ENCODE measurements at places on chromosomes 2 and 18. TPM values are rescaled to one million over a fixed set of nuclear protein-coding genes. Genes with fewer than 3 reads are reported as not detected.

DNA sequence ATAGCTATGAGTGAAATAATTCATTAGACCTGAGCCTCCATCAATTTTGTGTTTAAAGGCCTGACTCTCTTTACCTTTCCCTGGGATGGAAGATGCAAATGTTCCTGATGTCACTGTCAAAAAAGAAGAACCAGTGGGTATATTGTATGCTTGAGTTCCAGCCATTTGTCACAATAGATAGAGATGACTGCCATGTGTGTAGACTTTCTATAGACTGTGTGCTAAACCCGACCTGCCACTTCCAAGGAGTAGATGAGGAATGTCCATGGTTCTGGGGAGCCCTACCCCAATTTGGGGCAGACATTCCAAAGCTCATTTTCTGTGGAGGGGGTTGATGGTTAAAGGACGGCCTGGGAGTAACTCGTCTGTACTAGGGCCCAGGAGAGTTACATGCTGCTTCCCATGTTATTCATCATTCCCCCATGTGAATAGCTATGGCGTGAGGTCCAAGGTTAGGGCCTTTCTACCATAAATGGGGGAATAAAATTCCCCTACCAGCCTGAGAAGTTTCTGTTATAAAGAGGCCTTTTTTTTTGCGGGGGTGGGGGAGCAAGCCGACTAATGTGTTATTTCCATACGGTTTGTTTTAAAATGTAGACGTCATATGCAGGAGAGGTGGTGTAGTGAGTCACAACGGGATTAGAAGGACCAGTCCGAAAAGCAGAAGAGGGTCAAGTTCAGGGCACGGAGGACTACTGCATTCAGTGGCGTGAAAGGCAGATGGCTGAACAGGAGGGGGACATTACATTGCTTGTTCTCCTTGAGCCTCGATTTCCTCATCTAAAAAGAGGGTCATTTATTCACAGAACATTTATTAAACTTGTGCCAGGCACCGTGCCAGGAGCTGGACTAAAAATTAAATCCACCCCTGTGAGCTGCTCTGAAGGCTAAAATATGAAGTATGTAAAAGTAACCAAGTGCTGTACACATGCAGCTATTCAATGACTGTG is 24.0 kb downstream of the IL1B start:
- peaks cover 9% of the 10 kb centered on the region for H3K4me1 ChIP-seq
- H3K36me3 ChIP-seq = no peaks in the 10 kb centered on the region
- no peak overlapping the region for H3K4me3 ChIP-seq
- DNase-seq = no peak
- H3K27ac ChIP-seq = no peak overlapping the region

- H3K4me1 ChIP-seq = peaks cover 55% of the 10 kb centered on the region
- H3K4me3 ChIP-seq = no peak overlapping the region
- DNase-seq = no peak
Observed at GRCh38 chr2:54977149-54977548, 73.1 kb downstream of the RTN4 start.

DNA sequence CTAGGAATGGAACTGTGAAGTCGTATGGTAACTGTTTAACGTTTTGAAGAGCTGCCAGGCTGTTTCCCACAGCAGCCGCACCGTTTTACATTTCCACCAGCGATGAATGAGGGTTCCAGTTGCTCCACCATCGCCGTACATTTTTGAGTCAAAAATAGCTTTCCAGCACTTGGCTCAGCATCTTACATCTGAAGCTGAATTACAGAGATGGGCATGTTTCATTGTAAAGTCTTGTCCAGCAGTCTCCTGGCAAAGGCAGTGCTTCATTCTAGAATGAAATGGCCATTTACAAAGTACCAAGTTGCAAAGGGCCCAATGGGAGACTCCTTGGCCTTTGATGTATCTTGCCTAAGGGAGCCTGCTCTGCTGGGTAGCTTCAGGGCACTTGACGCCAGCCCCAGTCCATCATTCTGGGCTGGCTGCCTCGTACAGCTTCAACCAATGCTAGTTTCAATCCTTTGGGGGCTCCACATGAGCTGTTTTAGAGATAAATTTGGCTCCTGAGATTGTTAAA is 45.1 kb downstream of the ATIC start:
- DNase-seq = no peak
- H3K27me3 ChIP-seq = no peaks in the 10 kb centered on the region
- peak overlapping the region; percentile 39 for H3K27ac ChIP-seq
- H3K4me3 ChIP-seq = no peak overlapping the region

DNA sequence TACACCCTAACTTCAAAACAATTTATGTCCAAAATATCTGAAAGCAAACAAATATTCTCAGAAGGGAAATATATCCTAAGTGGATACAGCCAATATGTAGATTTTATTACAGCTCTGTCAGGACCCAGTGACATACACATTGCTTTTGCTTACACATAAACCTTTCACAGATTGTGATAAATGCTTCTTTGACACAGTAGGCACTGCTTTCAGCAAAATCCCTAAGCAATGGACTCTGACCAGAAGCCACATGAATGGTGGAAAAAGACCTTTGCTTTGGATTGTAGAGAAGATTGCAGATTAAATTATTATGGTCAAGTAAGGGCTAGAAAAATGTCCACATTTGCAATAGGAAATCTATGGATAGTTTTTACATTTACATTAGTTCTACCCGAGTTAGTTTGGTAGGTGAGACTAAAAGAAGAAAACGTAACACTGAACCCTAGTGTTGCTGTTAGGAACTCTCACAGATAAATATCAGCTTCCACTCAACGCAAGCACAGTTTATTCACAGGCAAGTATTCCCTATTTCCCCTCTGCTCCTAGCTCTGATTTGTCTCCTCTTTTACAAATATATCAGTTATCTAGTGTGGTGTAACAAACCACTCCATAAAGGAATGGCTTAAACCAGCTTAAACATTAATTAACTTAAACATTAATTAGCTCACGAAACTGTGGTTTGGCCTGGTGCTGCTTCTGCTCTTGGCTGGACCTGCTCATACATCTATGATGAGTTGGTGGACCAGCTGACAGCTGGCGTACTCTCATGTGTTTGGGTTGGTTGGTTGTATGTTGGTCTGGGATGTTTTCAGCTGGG is 23.6 kb upstream of the SERPINE2 start:
- no peak overlapping the region for H3K27ac ChIP-seq
- H3K4me1 ChIP-seq = no peaks in the 10 kb centered on the region
- no peak for DNase-seq
- H3K27me3 ChIP-seq = no peaks in the 10 kb centered on the region
- H3K36me3 ChIP-seq = no peaks in the 10 kb centered on the region
- no peak overlapping the region for H3K4me3 ChIP-seq

GRCh38 chr2:37148325-37148724 is 8.5 kb downstream of the EIF2AK2 start:
- no peak overlapping the region for H3K27ac ChIP-seq
- no peaks in the 10 kb centered on the region for H3K27me3 ChIP-seq
- H3K4me1 ChIP-seq = no peaks in the 10 kb centered on the region
- peaks cover 19% of the 10 kb centered on the region for H3K36me3 ChIP-seq

- no peak for DNase-seq
- H3K27ac ChIP-seq = no peak overlapping the region
- no peaks in the 10 kb centered on the region for H3K36me3 ChIP-seq
- H3K4me1 ChIP-seq = peaks cover 6% of the 10 kb centered on the region
- no peak overlapping the region for H3K4me3 ChIP-seq
Observed at GRCh38 chr18:46042571-46043123, 29.4 kb downstream of the PSTPIP2 start.

DNA sequence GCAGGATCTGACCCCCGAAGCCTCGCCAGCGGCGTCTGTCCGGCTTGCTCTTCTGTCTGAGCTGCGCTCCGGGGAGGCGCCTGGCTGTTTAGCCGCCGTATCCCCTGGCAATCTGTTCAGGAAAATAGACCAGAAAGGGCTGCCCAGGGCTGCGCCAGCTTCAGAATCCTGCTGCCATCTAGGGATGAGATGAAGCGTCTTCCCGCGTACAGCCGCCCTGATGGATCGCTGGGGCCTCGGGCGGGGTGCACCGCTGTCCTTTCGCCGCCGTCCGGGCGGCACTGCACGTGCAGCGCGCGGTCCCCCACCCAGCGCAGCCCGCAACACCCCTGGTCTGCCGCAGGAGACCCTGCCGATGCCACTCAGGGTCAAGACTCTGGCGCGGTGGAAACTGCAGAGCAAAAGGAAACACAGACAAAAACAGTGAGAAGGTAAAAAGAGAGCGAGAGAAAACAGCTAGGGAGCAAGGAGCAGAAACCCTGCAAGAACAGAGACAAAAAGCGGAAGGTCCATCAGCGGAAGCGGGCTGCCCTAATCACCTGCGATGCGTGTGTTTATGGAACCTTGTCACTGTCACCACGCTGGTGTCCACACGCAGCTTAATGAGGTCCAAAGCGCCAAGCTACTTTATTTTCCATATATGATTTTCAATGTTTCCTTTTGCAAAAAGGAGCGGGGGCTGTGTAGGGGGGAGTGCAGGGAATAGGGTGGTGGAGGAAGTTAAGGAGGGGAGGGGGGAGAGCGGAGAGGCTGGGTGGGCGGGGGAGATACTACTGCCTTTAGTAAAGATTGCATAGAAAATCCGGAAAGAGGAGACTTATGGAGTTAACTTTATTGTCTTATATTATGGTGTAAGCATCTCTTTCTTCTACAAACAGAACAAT is 2113.3 kb upstream of the PIK3C3 start:
- no peaks in the 10 kb centered on the region for H3K36me3 ChIP-seq
- peak overlapping the region; percentile 51 for H3K4me3 ChIP-seq
- peak; percentile 78 for DNase-seq
- H3K27ac ChIP-seq = no peak overlapping the region

DNA sequence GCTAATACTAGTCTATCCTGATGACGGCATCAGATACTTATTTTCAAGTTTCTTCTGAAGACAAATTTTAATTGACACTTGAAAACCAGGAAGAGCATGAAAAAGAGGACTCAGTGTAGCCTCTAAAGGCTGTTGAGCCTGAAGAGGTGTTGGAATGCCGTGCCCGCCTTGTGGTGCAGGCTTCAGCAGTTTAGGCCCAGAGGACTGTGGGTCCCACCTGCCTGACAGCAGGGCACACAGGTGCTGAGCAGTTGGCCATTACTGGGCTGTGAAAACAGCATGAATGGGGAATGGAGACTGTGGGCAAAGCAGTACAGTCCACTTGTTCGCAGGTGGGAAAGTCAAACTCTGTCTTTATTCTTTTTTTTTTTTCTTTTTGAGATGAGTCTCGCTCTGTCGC is 49.8 kb upstream of the THOC1 start:
- DNase-seq = no peak
- no peaks in the 10 kb centered on the region for H3K27me3 ChIP-seq
- peaks cover 13% of the 10 kb centered on the region for H3K4me1 ChIP-seq

GRCh38 chr2:95159690-95160449 is at the start of gene ZNF514:
TSS of gene ZNF514 (minus strand) at chr2:95159848. CDS start at chr2:95153253, 6,595 bp downstream.
- no peaks in the 10 kb centered on the region for H3K36me3 ChIP-seq
- H3K4me1 ChIP-seq = no peaks in the 10 kb centered on the region
- peak within 1 kb of the TSS; percentile 71 for H3K4me3 ChIP-seq
- H3K27ac ChIP-seq = peak within 1 kb of the TSS; percentile 90

- H3K27me3 ChIP-seq = no peaks in the 10 kb centered on the region
- no peak overlapping the region for H3K27ac ChIP-seq
- peaks cover 67% of the 10 kb centered on the region for H3K4me1 ChIP-seq
Observed at GRCh38 chr2:38440655-38441054, 63.6 kb upstream of the ATL2 start.

GRCh38 chr2:240816584-240817495 is 3.2 kb downstream of the KIF1A start:
- H3K4me3 ChIP-seq = no peak overlapping the region
- peaks cover 24% of the 10 kb centered on the region for H3K4me1 ChIP-seq
- no peaks in the 10 kb centered on the region for H3K36me3 ChIP-seq
- peak; percentile 57 for DNase-seq
- H3K27ac ChIP-seq = no peak overlapping the region

GRCh38 chr2:222294996-222295367 is 3.8 kb downstream of the PAX3 start:
- H3K4me3 ChIP-seq = peak overlapping the region; percentile 22
- H3K36me3 ChIP-seq = no peaks in the 10 kb centered on the region
- H3K27me3 ChIP-seq = peaks cover 97% of the 10 kb centered on the region
- peaks cover 52% of the 10 kb centered on the region for H3K4me1 ChIP-seq

MEP1B gene
- total RNA-seq = not detected

CYS1 gene
- 8.9 TPM for total RNA-seq

MC2R gene
- total RNA-seq = not detected

PLEKHH2 gene
- total RNA-seq = 35.3 TPM

RBM44 gene
- total RNA-seq = 1.7 TPM

GAD1 gene
- 0.41 TPM for total RNA-seq

CGREF1 gene
- total RNA-seq = 0.68 TPM

POTEE gene
- total RNA-seq = not detected

ZNF2 gene
- total RNA-seq = 5.8 TPM

LYPD6 gene
- 2.0 TPM for total RNA-seq

IL18RAP gene
- not detected for total RNA-seq

SMYD1 gene
- total RNA-seq = 39.6 TPM

TIGD1 gene
- total RNA-seq = 4.2 TPM

KYNU gene
- total RNA-seq = 2.3 TPM

GPR155 gene
- total RNA-seq = 21.3 TPM
